ENCODE measurements at places on chromosomes 6 and 20.

GRCh38 chr6:40395066-40395697, 192.0 kb downstream of the LRFN2 start:
- no peak for DNase-seq

DNA sequence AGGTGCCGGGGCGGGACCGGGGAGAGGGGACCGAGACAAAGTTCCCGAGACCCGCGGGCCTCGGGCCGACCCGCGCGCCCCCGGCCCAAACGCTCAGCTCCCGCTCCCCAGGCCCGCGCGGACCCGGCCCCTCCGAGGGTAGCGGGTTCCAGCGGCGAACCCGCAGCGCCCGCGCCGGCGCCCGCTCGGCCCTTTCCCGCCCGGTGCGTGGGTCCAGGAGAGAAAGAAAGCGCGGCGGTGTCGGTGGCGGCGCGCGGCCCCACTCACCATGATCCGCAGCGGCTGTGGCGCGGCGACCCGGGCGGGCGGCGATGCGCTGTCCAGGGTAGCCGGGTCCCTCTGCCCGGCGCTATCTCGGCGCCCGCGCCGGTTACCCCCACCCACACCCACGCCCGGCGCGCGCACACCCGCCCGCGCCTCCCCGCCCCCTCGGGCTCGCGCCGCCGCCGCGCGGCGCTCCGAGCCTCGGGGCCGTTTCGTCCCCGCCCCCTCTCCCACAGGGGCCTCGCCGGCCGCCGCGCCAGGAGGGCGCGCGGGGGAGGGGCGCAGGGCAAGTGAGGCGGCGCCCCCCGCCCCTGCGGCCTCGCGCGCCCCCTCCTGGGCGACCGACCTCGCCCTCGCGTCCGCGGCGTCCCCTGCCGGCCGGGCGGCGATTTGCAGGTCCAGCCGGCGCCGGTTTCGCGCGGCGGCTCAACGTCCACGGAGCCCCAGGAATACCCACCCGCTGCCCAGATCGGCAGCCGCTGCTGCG, at the start of gene ELOVL2:
ELOVL2 (minus strand) TSS at position 345 of the 751 bp plus-strand sequence; CDS start at position 270, 75 bp downstream.
- DNase-seq, result peak; percentile 66

DNA sequence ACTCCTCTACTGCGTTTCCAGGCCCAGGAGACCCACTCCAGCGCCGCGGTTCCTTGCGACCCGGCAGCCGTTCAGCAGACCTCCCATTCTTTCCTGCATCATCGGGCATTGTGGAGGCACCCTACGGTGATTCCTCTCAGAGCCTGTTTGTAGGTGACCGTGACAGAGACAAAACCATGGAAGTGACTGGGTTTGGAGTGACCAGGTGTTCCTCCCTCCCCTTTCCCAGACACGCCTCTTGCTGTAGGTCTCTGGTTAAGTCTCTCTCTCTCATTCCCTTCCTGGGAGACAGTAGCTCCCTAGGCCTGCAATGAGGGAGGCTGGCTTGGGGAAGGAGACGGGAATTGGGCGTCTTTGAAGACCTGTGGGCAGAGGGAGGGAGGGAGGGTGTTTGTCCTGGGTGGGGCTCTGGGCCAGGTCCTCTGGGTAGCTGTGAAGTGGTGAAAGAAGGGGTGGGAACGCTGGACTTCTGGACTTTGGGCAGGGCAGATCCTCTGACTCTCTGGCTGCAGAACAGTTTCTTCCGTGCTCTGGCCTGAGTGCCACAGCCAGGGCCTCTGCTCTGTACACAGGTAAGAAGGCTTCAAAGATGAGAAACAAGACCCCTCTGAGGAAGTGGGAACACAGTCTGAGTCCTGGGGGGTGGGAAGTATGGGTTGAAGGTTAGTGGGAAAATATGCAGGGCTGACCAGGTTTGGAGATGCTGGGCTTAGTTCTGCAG, 763 bp downstream of the KLC4 start:
- DNase-seq, result no peak

GRCh38 chr6:9745966-9746365, 668.9 kb downstream of the TFAP2A start:
- DNase-seq, result no peak

GRCh38 chr6:136582711-136583471, 32.7 kb upstream of the MAP7 start:
- DNase-seq, result no peak

DNA sequence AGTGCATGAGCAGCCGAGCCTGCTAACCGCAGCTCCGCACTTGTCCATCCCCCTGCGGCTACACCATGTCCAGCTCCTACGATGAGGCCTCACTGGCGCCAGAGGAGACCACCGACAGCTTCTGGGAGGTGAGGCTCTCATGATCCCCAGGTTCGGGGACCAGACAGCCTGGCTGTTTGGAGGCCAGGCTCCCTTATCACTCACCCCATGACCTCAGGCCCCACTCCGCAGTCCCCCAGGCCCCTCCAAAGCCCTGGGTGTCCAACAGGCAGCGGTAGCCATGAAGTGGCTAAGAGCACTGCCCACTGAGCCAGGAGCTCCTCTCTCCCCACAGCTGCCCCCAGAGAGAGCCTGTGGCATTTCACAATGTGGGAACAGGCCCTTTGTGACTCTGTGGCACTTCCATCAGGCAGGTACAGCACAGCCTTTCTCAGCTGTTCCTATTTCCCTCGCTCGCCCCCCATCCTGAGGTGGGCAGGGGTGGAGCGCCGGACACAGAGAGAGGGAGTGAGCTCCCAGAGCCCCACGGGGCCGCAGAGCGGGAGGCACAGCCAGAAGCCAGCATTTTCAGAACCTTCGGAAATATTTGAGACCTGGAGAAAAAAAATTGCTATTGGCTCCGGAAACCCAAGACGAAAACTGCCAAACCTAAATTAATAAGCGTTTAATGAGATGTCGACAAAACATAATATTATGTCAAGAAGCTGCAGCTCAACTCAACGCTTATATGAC, 29.7 kb downstream of the SPDEF start:
- DNase-seq, result no peak

DNA sequence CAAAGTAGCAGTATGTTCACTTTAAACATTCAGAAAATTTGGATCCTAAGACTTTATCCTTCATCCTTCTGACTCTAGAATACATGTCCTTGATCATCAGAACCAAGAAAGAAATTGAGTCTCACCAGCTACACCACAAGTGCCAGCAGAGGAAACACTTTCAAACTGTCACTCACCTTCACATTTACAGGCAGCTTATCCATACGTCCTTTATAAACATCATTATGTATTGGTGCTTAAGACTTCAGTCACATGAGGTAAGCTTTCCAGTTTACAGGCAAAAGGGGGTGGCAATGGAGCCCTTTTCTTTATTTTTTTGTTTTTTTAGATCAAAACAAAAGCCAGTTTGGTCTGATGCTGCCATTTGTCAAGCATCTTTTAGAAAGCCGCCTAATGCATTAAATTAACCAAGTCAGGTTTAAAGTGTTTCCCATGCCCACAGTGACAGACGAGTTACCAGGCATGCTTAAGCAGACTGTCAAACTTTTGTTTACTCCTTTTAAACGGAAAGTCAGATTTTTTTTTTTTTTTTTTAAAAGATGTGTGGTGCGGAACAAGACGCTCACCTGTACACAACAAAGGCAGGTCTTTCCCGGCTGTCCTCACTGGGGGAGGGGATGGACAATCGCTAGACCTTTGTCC, 952 bp upstream of the BRPF3 start:
- no peak for DNase-seq

DNA sequence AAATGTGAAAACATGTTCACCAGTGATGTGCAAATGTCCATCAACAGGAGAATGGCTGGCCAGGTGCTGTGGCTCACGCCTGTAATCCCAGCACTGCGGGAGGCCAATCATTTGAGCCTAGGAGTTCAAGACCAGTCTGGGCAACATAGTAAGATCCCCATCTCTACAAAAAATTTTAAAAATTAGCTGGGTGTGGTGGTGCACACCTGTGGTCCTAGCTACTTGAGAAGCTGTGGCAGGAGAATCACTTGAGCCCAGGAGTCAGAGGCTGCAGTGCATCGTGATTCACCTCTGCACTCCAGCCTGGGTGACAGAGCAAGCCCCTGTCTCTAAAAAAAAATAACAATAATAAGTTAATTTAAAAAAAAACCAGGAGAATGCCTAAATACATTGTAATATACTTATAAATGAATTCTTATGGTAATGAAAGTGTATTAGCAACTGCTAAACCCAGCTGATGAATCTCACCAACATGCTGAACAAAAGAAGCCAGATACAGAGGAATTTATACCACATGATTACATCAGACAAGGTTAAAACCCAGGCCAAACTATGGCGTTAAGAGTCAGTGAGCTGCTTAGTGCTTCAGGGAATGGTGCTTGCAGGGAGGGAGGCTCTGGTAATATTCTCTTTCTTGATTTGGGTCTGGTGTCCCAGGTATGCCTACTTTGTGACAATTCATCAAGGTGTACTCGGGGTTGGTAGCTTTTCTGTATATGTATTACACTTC, 36.4 kb downstream of the RPP40 start:
- no peak for DNase-seq

DNA sequence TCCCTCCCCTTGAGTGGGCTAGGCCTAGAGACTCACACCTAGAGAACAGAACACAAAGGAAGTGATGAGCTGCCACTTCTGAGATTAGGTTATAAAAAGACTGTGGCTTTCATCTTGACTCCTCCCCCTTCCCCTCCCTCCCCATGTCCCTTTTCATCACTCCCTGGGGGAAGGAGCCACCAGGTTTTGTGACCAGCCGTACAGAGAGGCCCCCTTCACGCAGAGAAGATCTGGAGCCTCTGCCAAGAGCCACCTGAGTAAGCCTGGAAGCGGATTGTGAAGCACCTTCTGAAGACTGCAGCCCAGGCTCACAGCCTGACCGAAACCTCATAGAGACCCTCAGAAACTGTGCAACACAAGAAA, 118.4 kb upstream of the NXT1 start:
- no peak for DNase-seq

DNA sequence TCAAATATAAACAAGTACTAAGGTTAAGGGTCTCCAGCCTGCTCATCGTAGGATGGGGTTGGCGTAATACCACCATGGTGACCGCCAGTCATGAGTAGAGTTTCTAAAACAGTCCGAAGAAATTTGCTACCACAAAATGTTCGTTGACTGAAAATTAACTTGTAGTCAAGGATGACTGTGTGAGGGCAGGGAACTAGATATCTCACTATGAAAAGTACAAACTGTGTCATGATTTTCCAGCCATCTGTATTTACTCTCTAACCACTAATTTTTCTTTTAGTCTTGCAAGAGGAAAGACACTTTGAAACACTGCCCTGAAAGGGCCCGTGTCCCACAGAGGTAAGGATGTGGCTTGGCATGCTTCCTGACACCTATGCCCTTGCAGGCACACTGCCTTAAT, 99.7 kb downstream of the IRF4 start:
- DNase-seq, result no peak

- no peak for DNase-seq
Measured at GRCh38 chr6:87151471-87151780, 3.9 kb upstream of the ZNF292 start.

- DNase-seq, result no peak
Measured at GRCh38 chr6:81727876-81728517, 24.5 kb downstream of the TENT5A start.

GRCh38 chr20:35992713-35993335, 24.4 kb downstream of the CNBD2 start:
- peak; percentile 36 for DNase-seq

- no peak for DNase-seq
Measured at GRCh38 chr6:33597551-33598322, 17.7 kb upstream of the BAK1 start.

DNA sequence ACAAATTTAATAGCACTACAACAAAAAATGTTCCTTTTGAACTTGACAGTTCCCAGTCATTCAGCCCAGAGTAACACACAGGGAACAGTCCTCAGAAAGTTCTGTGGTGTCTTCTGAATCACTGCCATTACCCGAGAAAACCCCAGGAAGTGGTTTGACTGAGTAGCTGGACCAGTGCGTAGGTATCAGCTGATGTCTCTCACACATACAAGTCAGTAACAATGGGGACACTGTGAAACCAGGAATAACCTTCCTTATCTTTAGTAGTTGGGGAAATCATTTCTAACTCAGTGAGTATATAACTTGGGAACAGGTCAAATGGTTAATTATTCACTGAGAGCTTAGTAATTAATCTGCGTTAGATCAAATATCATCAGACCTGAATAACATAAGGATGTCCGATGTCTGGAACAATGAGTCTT, 73.1 kb downstream of the HIVEP2 start:
- DNase-seq, result no peak

DNA sequence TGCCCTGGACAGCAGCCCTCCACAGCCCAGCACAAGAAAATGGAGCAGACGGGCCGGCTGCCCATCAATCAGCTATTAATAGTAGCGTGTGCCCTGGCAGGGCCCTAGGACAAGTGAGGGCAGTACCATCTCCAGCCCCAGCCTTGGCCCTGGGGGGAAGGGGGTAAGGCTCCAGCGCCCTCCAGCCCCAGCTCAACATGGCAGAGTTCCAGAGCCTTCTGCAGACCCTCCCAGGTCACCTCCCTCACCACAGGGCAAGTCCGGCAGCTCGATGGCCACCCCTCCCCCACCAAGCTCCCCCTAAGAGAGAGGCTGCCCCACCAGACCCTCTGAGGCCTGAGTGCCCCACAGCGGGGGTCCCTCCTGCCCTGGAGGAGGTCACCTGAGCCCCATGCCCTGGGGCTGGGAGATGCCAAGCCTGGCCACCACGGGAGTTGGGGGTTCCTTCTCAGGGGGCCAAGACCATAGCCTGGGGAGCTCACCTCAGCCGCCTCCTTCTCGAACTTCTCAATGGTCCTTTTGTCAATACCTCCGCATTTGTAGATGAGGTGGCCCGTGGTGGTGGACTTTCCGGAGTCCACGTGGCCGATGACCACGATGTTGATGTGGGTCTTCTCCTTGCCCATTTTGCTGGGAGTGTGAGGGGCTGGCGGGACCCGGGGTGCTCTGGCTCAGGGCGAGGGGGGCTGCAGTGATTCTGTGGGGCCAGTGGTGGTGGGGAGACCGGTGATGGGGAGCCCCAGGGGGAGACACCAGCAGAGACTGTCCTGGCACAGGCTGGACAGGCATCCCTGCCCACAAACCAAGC, 1.5 kb downstream of the EEF1A2 start:
- DNase-seq, result no peak

- DNase-seq, result no peak
Measured at GRCh38 chr6:128365520-128366160, 154.8 kb downstream of the PTPRK start.

GRCh38 chr6:108243836-108244235, 17.0 kb downstream of the SNX3 start:
- no peak for DNase-seq

- DNase-seq, result no peak
Measured at GRCh38 chr6:136403110-136403980, 113.7 kb upstream of the BCLAF1 start.

DNA sequence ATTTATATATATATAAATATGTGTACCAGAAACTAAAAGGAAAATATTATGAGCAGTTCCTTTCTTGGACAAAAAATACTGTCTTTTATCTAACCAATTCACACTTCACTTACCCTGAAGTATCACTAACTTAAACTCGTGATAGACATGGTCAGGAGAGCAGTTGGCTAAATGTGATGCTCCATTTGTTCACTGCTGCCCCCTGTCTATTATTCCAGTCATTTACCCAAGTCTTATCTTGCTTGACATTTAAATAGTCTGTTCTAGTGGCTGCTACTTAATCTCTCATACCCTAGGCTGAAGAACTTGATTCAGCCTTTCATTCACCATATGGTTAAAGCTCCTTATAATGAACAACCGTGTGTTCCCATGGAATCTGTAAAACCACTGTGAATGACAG, 789.6 kb upstream of the EYS start:
- DNase-seq, result no peak

- DNase-seq, result no peak
Measured at GRCh38 chr6:170082067-170082466, 208.8 kb downstream of the DLL1 start.

GRCh38 chr20:48538058-48538825, 289.6 kb downstream of the PREX1 start:
- no peak for DNase-seq

GRCh38 chr6:170034294-170034693, 256.6 kb downstream of the DLL1 start:
- no peak for DNase-seq

- DNase-seq, result no peak
Measured at GRCh38 chr6:429515-430121, 38.1 kb downstream of the IRF4 start.
